ENCODE measurements at places on chromosomes 5 and 9.

DNA sequence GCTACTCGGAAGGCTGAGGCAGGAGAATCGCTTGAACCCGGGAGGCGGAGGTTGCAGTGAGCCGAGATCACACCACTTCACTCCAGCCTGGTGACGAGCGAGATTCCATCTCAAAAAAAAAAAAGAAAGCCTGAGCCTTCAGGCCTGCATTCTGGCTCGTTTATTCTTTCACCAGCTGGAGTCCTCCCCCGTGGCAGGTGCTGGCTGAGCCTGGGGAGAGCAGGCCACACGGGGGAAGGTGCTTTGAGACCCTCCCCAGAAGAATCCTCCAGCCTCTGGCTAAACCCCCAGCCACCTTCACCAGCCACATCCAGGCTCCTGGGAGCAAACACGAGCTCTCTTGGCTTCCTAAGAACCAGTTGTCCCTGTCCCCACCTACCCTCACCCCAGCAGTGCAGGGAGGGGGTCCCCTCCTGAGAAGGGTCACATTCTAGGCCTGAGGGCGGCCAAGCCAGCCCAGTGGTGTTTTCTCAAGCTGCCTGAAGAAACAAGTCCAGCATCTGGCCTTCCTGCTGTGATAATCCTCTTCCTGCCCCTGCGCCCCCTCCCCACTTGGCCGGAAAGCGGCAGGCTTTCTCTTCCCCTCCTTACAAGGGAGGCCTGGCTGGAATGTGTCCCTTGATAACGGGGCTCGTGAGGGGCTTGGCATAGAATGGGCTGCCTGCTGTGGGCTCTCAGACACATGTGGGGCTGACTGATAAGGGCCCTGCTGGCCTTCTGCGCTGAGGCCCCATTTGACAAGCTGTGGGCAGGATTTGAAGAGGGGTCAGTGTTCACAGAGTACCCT is 41.5 kb downstream of the PLPP7 start:
- no peak for DNase-seq

GRCh38 chr5:14400085-14400484 is 181.5 kb upstream of the OTULINL start:
- no peak for DNase-seq

- no peak for DNase-seq
Observed at GRCh38 chr5:82851471-82851870, 225.7 kb downstream of the TMEM167A start.

DNA sequence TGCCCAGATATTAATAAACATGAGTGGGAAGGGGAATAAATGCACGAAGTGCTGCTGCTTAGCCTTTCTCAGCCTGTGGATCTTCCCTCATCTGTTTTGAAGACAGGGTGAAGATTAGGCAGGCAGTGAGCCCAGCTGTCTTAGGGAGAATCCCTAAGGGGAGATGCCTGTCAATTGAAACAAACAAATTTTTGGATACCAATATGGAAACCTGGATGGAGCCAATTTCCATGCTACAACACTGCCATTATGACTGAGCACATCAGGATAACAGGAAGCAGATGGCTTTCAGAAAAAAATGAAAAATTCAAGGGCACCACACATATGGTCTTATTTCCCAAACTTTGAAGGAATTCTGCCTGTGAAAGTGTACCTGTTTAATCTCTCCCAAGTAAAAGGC is 80.3 kb downstream of the HMHB1 start:
- no peak for DNase-seq

DNA sequence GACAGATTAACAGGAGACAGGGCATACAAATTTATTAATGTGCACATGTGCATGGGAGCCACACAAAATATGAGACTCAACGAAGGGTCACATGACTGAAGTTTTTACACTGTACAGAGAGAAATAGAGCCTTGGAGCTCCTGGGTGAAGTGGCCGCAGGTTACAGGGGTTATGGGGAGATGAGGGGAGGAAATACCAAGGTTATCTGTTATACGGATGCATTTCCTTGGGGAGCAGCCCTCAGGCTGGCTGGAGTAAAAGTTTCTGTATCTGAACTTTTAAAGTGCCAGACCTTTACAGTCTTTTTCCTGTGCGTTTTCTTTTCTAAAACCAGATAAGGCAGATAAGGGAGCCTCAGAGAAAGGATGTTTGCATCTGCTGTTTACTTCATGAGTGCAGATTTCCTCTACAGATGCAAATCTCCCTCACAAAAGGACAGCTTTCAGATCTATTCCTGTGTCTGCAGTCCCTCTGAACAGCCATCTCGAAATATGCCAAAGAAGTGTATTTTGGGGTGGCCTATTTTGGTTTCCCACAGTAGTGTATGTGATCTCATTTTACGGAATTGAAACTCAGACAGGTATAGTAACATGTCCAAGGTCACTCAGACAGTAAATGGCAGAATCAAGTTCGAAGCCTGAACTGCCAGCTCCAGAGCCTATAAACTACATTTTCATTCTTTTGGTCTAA is 139.3 kb upstream of the FBXL17 start:
- DNase-seq: no peak

DNA sequence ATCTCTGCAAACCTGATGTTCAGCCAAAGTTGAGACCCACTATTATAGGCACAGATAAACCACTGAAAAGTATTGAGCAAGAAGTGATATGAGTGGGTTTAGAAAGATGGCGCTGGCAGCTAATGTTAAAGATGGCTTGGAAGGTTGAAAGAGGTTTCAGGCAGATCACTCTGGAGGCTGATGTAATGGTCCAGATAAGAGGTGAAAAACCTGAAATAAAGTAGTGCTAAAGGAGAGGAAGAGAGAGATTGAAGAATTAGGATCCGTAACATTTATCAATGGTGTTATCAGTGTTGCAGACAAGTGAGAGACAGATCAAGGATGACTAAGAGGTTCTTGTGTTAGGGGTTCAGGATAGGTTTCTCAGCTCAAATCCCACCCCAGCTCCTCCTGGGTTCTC is 58.3 kb downstream of the SLC44A1 start:
- DNase-seq: no peak

DNA sequence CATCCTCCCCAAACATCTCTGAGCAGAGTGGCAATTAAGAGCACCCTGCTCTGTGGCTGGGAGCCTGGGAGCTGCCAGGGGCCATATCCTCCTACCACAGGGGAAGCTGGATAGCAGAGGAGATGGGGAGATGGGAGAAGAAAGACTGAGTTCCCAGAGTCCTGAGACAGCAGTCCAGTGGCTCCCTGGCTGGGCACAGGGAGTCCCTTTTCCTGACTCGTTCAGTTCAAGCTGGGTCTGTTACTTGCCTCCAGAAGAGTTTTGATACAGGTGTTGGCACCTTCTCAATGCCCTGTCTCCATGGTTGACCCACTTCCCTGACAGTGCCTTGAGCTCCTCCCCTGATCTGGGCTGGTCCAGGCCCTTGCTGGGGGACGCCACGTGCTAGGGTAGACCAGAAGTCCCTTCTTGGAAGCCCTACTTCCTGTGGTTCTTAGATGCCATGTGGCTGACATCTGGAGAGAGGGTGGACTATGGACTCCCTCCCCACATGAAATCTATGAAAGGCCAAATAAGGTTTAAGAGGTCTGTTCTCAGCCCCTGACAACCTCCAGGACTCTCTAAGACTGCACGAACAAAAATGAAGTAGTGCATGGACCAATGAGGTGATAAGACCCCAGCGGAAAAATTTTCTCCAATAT is 166.2 kb downstream of the AUH start:
- no peak for DNase-seq

- no peak for DNase-seq
Observed at GRCh38 chr9:70940605-70941004, 180.8 kb downstream of the TRPM3 start.

GRCh38 chr5:137607771-137608170 is 108.6 kb upstream of the SPOCK1 start:
- no peak for DNase-seq

DNA sequence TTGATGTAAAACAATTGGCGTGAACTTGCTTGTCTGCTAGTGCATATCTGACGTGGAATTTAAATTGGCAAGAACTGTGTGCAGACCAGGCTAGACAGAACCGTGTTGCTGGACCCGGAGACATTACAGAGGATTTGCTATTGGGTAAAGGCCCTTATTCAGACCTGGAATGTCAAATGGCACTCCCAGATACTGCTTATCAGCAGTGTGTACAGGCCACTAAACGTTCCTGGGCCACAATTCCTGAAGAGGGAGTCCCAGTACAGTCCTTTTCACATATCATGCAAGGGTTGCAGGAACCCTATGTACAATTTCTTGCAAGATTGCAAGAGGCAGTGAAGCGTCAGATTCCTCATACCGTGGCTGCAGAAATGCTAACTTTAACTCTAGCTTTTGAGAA is 13.5 kb upstream of the MCCC2 start:
- no peak for DNase-seq

GRCh38 chr9:35695943-35696401 is 6.2 kb upstream of the TPM2 start:
- DNase-seq: no peak

DNA sequence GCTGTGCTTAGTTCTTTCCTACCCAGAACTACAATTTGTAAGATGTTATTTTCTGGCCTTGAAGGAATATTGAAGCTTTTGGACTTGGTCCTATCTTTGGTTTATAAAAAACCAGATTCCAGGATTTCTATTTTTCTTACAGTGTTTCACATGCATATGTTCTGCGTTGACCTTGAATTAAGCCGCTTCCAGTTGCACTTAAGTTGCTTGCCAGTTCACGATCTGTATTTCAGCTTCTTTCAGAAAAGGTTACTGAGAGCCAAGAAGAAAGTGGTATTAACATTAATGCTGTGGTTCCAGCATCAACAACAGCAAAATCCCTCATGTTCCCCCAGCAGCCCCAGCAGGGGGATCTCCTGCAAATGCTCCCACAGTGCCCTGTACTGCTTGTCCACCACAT is 156.4 kb upstream of the ADAMTS16 start:
- DNase-seq: no peak

DNA sequence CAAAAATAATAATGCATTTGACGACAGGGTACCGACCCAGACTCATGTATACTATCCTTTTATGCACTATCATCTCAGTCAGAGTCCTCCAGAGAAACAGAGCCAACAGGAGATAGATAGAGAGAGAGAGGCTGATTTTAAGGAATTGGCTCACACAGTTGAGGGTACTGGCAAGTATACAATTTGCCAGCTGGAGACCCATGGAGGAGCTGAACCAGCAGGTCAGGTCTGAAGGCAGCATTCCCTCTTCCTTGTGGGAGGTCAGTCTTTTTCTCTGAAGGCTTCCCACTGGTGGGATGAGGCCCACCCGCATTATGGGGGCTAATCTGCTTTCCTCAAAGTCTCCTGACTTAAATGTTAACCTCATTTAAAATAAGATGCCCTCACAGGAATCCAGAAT is 17.3 kb upstream of the MED10 start:
- no peak for DNase-seq

DNA sequence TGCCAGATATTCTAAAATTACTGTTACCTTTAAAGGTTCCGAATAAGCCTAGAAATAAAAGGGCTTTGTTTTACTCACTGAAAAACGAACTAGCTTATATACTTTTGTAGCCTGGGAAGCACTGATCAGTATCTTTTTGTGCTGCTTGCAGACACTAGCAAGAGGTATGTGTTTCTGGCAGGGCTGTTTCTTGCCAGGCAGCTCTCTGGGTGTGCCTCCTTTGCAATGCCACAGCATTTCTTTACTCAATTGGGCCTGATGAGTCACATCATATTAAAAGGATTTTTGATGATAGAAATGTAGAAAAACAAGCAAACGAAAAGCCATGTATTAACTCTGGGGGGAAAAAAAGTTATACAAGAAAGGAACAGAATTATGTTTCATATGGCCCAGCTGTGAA is 35.6 kb downstream of the CD180 start:
- peak; percentile 30 for DNase-seq

- DNase-seq: no peak
Observed at GRCh38 chr5:120734033-120734432, 269.9 kb downstream of the PRR16 start.

- no peak for DNase-seq
Observed at GRCh38 chr9:5582835-5583195, 46.1 kb upstream of the RIC1 start.

DNA sequence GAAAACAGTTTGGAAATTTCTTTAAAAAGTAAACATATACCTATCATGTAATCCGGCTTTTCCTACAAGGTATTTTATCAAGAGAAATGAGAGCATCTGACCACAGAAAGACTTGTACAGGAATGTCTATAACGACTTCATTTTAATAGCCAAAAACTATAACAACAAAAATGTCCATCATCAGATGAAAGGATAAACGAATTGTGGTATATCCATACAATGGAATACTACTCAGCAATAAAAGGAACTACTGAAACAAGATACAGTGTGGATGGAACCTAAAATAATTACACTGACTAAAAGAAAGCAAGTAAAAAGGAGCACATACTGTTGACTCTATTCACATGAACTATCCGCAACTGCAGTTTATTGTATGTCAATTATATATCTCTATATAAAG is 1.4 kb upstream of the FTMT start:
- DNase-seq: no peak

GRCh38 chr5:133401731-133402347 is 210.5 kb downstream of the FSTL4 start:
- no peak for DNase-seq

DNA sequence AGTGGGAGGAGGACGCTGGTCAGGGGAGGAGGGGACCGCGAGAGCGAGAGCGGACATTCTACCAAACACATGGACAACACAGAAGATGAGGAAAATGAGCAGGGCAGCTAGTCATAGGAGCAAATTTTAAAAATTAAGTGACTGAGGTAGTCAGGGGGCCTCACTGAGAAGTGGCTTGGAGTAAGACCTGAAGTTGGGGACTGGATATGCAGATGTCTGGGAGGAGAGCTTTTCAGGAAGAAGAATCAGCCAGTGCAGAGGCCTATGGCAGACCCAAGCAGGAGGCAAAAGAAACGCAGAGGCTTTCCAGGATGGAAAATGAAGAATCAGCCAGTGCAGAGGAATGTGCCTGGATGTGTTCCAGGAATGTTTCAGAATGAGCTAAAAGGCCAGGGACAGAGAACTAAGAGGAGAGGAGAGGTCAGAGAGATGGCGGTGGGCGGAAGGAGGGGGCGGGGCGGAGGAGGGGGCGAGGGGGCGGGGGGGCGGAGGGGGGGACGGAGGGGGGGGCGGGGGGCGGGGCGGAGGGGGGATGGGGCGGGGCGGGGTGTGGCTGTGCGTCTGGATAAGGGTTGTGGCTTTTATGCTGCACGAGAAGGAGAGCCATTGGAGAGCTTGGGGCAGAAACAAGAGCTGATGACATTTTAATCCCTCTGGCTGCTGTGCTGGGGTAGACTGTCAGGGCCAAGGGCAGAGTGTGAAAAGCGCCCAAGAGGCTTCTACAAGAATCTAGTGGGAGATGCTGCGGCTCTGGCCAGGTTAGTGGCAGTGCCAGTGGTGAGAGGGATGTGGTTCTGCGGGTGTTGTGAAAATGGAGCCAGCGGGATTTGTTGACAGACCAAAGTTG is 129.6 kb downstream of the KCNIP1 start:
- no peak for DNase-seq
